ENCODE measurements at places on chromosomes 5 and 9. TPM values are rescaled to one million over a fixed set of nuclear protein-coding genes. Genes with fewer than 3 reads are reported as not detected.

- no peak for DNase-seq
These were observed 109.9 kb upstream of the SSBP2 start for GRCh38 chr5:81860778-81861177.

- DNase-seq: no peak
These were observed 101.2 kb downstream of the ESM1 start for GRCh38 chr5:54884195-54884536.

DNA sequence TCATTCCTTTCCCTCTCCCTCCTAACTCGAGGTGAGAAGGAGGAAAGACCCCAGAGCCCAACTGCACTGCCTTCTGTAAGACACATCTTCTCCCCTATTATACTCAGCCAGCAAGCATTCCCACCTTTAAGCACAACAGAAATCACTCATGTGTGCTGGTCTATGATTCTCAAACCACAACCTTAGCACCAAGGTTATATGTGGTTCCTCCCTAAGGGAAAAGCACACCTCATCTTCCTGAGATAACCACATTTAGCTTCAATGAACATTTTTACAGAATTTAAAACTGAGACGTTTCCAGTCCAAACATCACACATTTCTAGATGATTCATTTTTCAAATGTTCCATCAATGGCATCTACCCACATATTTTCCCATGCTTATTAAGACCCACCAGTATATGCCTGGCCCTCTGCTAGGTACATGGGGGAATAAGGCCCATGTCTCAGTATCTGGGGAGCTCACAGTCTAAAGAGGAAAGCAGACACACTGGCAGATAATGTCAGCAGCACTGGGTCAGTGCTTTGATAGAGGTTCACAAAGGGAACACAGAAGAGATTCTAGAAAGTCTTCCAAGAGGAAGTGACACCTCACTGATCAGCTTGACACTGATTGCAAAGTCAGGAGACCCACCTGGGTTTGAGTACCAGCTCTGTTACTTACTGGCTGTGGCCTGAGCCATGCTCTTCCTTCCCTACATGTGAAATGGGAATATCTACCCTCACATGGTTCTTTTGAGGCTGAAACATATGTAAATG lies 245.4 kb downstream of the DENND1A start:
- no peak for DNase-seq

DNA sequence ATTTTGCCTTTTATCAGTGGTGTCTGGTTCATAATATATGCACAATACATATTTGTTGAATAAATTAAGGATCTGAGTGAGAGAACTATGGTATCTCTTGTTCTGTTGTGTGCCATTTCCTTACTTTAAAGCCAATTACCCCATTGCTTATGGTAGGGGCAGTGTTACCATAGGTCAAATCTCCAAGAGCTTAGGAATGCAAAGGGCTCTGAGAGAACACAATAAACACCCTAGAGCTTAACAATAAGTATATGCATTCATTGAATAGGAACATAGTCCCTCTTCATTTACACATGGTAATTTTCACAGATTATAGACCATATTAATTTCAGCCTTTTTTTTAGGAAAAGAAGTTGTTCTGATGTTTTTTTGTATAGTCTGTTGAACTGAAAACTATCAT lies 112.2 kb downstream of the MCTP1 start:
- DNase-seq: no peak

DNA sequence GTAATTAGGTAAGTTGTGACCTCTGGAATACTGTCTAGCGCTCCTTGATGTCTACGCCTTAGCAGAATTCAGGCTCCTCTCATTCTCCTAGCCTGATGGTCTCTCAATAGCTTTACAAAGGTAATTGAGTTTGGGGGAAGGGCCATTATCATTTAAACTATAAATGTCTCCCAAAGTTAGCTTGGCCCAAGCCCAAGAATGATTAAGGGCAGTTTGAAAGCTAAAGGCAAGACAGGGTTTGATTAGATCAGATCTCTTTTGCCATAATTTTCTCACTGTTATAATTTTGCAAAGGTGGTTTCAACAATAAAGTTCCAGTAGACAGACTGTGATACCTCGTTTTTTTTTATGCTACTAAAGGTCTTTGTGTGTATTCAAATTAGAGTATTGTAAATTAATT lies 3.7 kb upstream of the SLC30A5 start:
- DNase-seq: no peak

- no peak for DNase-seq
These were observed 182.5 kb downstream of the FRMD3 start for GRCh38 chr9:83355729-83356151.

DNA sequence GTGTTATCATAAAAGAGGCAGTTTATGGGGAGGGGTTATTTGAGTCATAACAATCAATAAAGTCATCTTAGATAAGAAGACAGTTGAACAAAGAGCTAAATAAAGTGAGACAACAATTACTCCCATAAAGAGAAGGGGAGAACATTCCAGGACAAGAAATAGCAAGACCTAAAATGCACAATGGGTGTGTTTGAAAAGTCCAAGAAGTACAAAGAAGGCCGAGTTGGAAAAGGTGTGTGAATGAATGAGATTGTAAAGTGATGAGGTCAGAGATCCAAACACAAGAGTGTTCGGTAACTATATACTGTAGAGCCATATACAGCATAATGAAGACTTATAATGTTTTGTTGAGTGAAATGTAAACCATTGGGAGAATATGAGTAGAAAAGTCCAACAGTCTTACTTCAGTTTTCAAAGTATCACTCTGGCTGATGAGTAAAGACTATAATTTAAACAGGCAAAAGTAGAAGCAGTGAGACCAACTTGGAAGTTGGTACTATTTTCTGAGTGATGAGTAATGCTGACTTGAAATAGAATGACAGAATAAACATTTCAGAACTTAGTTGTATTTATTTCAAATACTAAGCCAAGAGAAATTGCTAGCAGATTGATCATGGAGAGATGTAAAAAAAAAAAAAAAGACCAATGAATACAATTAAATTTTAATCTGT lies 868.7 kb upstream of the CDH9 start:
- no peak for DNase-seq

DNA sequence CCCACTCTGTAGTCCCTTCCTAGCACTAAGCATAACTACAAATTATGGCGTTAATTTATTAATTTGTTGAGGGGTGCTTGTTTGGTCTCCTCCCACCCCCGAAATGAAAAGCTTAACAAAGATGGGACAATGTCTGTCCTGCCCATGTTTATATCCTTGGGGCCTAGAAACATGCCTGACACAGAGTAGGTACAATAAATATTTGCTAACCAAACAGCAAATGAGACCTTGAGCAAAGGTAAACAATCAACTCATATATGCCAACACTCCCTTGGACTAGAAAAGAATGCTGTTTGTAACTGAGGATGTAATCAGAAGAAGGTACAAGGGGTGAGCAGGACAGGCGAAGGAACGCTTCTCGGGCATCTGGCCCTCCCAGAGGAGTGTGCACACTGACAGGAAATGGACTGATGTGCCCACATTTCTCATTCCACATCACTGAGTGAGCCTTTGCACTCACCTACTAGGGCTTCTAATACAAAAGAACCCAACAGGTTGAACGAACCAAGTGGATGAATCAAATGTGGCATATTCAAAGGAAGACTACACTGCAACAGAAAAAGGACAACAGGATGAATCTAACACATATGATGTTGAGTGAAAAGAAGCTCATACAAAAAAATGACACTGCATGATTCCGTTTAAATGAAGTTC lies 66.8 kb downstream of the MED27 start:
- DNase-seq: no peak

GRCh38 chr5:133397348-133397747 lies 215.0 kb downstream of the FSTL4 start:
- no peak for DNase-seq

- DNase-seq: no peak
These were observed 26.5 kb downstream of the COL27A1 start for GRCh38 chr9:114181607-114182409.

- no peak for DNase-seq
These were observed 109.3 kb upstream of the ICE1 start for GRCh38 chr5:5313101-5313635.

- no peak for DNase-seq
These were observed 66.9 kb downstream of the FER start for GRCh38 chr5:108814551-108814950.

DNA sequence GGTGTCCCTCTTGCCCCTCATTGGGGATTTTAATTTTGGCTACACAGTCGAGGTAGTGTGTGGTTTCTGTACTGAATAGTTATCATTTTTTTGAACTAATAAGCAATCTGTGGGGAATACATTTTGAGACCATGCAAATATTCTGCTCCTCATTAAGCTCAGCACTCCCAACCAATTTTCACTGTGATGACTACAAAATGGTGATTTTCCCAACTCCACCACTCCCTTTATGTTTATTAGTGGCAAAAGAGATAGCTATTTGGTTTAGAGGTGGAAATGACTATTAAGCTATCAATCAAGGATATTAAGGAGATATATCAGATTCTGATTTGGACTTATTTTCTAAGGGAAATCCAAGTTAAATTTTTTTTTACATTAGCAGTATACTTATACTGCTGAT lies 62.9 kb downstream of the FOCAD start:
- DNase-seq: no peak

DNA sequence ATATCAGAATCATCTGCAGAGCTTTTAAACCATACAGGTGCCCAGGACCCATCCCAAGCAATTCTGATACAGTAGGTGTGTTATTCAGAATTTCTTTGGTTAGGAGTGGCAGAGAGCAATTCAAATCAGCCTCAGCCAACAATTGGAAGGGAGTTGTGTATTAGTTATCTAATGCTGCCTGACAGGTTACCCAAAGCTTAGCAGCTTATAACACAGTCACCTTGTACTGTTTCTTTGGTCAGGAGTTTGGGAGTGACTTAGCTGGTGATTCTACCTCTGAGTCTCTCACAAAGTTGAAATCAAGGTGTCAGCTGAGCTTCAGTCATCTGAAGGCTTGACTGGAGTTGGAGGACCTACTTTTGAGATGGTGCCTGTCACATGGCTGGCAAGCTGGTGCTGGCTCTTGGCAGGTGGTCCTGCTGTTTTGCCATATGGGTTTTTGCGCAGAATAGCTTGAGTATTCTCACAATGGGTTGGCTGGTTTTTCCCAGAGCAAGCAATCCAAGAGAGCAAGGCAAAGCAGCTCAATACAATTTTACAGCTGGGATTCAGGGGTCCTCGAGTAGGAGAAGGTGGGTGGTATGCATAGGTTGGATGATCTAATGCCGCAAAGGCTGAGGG lies 18.7 kb upstream of the CARNMT1 start:
- no peak for DNase-seq

DNA sequence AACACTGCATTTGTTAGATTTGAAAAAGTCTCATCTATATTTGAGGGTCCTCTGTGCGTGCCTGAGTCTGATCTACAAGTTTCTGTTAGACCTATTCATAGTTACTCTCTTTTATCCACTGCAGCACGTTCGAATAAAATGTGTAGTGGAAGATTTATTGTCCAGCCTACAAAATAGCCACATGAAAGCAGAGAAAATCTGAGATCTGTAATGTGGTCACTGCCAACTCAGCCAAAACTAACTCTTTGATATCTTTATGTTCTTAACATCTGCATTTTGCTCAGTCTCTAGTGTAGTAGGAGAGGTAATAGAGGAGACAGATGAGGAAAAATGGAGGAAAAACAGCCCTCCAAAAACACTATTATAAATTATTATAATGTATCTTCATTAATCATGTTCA lies 354.0 kb downstream of the NPR3 start:
- no peak for DNase-seq

- DNase-seq: no peak
These were observed 152.8 kb downstream of the YIPF5 start for GRCh38 chr5:144017631-144018030.

GRCh38 chr9:34987160-34987901 lies 2.2 kb upstream of the DNAJB5 start:
- no peak for DNase-seq

DNA sequence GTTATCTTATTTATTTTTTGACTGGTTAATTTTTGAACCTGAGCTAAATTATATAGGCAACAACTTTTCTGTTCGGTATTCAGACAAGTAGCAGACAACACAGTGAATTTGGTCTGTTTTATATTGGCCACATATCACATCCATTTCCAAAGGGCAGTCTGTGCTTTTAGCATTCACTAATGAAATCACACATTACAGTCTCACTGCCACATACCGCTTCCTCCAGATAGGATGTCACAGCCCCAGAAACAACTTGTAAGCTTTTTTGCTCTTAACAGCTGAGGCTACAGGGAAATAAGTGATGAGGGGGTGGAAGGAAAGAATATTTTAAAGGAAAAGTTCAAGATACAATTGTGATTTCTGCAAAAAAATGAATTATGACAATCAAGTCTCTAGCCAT lies 140.6 kb downstream of the PLCXD3 start:
- no peak for DNase-seq

DNA sequence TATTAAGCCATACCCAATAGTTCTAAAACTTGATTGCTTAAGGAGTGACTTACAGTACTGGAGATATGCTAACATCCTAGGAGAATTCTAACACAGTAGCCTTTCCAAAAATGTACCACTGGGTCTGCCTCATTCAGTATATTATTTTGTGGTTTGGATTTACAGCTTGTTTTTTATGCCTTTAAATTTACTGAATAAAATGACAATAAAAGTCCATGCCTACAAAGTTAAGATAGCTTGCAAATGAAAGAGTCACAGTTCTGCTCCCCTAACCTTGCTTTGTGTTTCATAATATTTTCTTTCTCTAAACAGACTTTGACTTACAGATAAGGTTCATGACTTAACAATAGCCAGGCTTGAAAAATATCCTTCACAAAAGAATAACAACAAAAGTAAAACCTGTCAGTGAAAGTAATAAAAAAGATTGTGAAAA lies 951.1 kb upstream of the NUDT12 start:
- no peak for DNase-seq

DNA sequence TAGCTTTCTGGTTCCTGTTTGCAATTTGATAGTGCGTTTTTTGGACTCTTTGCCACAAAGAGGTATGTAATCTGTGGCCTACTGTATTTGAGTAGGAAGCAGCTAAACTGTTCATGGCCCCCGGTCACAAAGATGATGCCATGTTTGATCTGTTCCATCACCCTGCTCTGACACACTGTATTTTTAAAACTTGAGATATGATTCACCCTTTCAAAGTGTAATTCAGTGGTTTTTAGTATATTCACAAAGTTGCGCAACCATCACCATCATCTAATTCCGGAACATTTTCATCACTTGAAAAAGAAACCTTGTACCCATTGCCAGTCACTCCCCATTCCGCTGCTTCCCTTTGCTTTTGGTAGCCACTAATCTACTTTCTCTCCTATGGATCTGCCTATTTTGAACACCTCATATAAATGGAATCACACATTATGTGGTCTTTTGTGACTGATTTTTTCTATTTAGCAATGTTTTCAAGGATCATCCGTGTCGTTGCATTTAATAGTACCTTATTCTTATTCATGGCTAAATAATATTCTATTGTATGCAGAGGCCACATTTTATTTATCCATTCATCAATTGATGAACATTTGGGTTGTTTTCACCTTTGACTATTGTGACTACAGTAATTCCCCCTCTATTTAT lies 141.6 kb downstream of the NR3C1 start:
- no peak for DNase-seq

Gene CLPTM1L
- 58.9 TPM for total RNA-seq

Gene C7
- not detected for total RNA-seq

Gene TMEM174
- total RNA-seq: not detected

Gene SLC6A18
- total RNA-seq: not detected

Gene WDR70
- 20.1 TPM for total RNA-seq

Gene ECM2
- total RNA-seq: not detected

Gene NUTM2G
- not detected for total RNA-seq

Gene RAPGEF6
- total RNA-seq: 71.7 TPM

Gene RBM27
- total RNA-seq: 35.8 TPM

Gene UBE2D2
- total RNA-seq: 180 TPM

Gene SH3GL2
- total RNA-seq: not detected

Gene GABRP
- total RNA-seq: not detected

Measured in CD8-positive, alpha-beta T cell (primary cell).